ENCODE measurements at places on chromosomes 1 and 21.

DNA sequence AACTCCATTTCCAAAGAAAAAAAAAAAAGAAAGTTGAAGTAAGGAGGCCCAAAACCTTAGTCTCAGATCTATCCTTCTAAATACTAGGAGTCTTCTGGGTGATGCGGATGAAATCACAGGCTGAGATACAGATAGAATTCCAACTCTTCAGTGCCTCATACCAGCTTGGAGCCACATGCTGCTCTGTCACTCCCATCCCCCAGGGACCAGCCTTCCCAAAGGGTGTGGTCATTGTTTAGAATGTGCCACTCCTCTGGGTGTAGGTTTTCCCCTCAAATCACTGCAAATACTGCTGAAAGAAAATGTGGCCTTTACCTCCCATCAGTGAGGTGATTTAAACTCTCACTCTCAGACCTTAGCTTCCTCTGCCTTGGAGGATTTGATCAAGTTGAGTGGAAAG, 112.9 kb downstream of the CDC7 start:
- no peak for DNase-seq

DNA sequence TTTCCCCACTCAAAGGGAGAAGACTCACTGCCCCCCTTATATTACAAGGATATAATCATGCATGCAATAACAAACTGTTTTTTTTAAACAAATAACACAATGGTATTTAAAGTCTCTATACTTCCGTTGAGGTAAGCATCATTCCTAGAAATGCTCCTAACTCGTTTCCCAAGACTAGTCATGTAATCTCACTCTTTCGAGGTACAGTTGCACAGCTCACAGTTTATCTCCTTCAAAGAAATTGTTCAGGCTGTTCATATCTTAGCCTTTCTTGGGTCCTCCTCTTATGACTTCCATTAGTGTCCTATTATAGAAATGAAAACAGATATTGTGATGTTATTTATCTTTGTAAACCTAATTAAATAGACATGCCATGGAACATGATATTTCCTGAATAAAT, 705.0 kb downstream of the KCNT2 start:
- DNase-seq, result no peak

DNA sequence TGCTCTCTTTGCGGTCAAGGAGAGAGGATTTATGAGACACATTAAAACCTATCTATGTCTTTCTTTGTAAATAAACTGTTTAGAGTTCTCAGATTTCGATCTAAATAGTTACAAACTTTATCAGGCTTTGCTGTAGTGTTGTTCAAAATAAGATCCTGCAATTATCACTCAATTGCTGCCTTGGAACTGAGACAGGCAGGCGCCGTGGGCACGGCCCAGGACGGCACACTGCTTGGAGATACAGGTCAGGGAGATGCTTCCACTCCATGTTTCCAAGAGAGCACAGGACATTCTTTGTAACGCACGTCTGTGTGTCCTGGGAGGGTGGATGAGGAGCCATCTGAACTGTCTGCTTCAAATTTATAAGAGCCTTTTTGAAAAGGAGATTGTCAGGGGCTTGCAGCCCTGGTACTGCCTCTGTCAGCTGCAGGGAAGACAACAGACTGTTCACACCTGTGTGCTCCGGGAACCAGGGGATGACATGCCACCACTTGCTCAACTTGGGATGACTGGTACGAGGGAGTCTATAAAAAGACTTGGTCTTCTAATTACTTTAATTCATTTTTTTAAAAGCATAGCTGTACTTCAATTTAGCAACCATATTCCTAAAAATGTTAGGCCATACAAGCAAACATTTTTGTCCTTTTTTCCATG, 472.9 kb upstream of the RUNX1 start:
- no peak for DNase-seq

DNA sequence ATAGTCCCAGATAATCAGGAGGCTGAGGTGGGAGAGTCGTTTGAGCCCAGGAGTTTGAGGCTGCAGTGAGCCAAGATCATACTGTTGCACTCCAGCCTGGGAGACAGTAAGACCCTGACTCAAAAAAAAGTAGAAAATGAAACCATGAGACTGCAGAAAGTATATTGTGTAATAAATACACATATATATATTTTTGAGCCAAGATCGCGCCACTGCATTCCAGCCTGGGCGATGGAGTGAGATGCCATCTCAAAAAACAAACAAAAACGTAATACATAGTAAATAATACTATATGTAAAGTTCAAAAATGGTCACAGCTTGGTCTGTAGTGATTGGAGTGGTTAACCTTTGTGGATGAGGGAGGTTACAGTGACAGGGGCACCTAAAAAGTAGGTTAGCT, 9.7 kb downstream of the BRDT start:
- DNase-seq, result no peak

Measured in CD4-positive, alpha-beta T cell treated with Interleukin-12 subunit alpha and Interleukin-12 subunit beta, for 1 hour (primary cell).